Renal cortical epithelial cell (primary cell): ENCODE measurements at places on chromosomes 11 and 22. TPM values are rescaled to one million over a fixed set of nuclear protein-coding genes. Genes with fewer than 3 reads are reported as not detected.

DNA sequence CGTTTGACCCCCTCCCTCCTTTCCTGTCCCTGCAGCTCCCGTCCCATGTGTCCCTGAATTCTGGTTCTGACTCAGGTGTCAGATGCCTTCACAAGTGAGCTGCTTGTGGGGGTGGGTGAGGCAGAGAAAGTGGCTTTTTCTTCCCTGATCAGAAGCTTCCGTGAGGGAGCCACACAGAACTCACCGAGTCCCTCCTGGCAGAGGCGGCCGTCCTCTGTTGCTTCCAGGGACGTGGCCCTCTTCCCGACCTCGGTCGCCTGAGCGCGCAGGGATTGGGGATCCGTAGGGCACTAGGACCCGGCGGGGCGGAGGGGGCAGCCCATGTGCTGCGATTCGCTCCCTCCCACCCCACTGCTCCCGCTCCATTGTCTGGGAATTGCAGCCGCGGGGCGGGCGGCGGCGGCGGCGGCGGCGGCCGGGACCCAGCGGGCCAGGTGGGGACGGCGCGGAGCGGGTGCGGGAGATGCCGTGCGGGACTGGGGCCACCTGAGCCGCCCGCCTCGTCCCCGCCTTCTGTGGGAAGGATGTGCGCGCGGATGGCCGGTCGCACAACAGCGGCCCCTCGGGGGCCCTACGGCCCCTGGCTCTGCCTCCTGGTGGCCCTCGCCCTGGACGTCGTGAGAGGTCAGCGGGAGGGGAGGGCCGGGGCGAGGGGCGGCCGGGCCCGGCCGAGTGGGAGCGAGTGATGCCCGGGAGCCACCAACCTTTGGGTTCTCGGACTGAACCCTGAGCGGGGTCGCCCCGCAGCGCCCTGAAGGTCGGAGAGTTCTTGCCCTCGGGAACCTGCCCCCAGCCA, at the start of gene TMEM132A:
Gene TMEM132A (plus strand): TSS at position 351 of the 796 bp plus-strand sequence. CDS start 174 bp downstream, at position 525.
- DNase-seq: peak; percentile 33

DNA sequence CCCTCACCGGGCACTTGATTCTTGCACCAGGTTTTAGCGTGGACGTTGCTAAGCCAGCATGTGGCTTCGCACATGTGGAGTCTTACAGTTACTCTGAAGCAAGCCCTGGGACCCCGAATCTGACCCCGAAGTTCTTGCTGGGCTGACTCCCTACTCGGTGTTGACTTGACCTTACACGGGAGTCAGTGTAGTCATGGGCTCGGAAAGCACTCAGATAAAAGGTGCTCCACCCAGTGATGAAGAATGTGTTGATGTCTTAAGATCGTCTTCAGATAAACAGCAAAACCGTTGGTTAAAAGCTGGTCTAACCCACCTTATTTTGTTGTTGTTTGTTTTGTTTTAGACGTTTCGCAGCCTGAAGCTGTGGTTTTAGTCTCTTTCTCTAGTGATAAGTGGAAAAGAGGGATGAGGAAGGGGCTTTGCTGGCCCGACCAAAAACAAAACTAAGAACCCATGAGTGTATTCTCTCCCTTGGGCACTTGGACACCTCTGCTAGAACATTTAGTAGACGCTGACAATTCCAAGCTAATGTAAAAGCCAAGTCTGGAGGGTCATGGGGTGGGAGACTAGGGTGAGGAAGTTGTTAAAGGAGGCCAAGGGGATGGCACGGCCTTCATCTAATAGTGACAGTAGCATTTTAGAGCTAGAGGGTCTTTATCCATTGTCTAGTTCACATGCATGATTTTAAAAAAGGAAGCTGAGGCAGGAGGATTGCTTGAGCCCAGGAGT, 69.9 kb downstream of the BCR start:
- DNase-seq: no peak

GRCh38 chr11:122877732-122878131, 4.8 kb upstream of the JHY start:
- no peak for DNase-seq

GRCh38 chr22:43895986-43896645, 4.3 kb upstream of the PNPLA5 start:
- DNase-seq: no peak

DNA sequence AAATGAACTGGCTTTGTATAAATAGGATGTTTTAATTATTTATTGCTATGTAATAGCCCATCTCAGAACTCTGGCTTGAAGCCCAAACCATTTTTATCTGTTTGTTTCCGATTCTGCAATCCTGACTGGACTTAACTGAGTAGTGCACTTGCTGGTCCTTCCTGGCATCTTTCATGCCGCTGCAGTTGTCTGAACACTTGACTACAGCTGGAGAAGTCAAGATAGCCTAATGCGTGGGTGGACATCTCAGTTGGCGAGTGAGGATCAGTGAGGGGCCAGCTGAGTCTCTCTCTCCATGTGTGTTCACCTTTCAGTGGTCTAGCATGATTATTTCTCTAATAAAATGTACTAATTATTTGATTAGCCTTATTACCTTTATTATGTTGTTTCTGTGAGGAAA, 105.8 kb downstream of the PRMT3 start:
- DNase-seq: no peak

DNA sequence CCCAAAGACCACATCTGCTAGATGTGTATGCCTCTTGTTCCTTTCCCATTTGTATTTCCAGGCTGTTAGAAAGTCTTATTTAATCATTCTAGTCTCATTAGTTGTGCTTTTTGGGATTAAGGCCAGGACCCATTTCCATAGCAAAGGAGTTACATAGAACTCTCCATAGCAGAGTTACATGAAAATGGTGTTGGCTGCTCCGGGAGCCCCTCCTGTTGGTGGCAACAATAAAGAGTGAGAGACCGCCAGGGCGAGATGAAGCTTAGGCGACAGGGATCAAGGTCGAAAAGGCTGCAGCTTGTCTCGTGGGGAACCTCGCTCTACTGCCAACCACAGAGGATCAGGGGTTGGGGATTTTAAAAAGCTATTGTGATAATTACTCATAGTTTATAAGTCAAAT, 58.3 kb downstream of the GRIK4 start:
- no peak for DNase-seq

DNA sequence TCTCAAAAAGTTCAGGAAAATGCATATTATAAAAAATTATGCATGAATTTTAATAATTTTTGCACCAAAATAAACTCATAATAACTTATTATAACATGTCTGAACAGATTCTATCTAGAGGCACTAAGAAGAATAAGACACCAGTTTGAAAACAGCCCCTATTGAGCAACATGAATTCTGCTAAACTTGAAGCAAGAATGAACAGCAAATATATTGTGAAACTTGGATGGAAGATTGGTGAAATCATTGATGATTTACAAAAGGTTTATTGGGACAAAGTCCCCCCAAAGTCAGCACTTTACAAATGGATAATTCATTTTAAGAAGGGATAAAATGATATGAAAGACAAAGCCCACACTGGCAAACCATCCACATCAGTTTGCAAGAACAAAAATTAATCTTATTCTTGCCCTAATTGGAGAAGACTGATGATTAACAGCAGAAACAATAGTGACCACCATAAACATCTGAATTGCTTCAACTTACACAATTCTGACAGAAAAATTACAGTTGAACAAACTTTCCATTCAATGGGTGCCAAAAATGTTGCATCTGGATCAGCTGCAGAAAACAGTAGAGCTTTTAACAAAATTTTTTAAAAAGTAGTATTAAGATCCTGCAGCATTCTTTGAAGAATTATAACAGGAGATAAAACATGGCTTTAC, 257.5 kb upstream of the FAT3 start:
- DNase-seq: peak; percentile 51

DNA sequence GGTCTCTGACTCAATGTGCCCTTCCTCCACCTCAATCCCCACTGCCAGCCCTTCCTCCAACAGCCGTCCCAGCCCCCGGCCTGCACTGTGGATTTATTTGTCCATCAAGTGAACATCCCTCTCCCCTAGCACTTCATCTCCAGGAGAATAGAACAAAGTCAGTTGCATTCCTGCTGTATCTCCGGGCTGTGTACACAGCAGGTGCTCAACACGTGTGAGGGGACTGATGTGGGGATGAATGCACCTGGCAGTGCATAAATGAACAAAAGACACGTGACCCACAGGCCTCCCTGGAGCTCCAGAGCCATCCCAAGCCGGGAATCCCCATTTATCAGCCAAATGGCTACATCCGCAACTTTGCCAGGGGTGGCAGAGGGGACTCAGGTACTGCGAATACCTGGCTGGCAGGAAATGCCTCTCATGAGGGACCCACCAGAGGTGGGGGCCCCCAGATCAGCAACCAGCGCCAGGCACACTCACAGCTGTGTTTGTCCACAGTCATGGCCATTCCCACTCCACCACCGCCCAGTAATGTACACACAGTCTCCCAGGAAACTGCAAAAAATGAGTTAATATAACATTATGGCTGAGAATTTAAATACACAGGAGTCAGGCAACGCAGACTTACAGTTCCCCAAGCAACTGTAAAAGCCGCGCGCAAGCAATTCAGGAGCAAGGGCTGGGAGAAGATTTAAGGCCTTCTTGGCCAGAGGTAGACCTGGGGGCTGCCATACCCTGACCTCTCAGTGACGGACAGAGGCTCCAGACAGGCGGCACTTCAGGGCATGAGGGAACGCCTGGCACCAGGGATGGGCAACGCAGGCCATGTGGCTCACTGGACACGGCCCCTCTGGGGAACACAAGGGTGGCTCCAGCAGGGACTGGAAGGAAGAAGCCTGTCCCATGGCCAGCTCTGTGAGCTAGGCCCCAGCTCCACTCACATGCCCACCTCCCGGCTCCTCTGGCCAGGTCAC, 50.3 kb upstream of the TCF20 start:
- no peak for DNase-seq

GRCh38 chr22:33697640-33698039, 222.6 kb downstream of the LARGE1 start:
- DNase-seq: no peak

GRCh38 chr11:132895340-132895739, 637.0 kb downstream of the OPCML start:
- peak; percentile 11 for DNase-seq

GRCh38 chr22:32414191-32414590, 2.1 kb upstream of the RTCB start:
- no peak for DNase-seq

DNA sequence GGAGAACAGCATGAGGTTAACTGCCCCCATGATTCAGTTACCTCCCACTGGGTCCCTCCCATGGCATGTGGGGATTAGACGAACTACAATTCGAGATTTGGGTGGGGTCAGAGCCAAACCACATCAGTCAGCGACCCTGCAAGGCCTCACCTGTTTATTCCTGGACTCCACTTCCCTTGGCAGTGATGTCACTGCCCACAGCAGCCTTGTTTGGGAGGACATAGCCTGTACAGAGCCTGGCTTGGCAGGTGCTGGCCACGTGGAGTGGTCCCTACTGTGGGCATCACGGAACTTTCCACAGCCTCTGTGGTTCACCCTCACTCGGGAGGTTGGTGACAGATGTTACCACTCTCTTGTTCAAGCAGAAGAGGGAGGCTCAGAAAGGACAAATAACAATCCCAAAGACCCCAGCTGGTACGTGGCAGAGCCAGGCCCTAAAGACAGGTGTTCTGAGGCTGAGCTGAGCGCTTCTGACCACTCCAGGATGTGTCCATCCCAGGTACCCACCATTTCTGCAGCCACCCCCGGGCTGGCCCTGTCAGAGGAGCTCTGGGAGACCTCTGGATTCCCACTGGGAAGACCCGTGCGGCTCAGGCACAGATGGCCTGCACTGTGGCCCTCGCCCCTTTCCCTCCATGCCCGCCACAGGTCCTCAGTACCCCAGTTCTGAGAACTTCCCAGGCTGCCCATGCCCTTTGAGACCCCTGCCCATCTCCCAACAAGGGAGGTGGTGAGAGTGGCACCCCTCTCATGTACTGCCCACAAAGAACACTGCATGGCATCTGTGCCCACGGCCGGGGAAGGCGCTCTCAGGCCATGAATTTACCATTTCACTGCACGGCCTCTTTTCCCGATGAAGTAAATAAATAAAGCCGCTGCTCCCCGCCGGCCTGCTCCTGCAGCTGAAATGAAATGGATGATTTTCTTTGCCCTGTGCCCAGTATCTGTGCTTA, 605.8 kb downstream of the TBC1D22A start:
- DNase-seq: no peak

DNA sequence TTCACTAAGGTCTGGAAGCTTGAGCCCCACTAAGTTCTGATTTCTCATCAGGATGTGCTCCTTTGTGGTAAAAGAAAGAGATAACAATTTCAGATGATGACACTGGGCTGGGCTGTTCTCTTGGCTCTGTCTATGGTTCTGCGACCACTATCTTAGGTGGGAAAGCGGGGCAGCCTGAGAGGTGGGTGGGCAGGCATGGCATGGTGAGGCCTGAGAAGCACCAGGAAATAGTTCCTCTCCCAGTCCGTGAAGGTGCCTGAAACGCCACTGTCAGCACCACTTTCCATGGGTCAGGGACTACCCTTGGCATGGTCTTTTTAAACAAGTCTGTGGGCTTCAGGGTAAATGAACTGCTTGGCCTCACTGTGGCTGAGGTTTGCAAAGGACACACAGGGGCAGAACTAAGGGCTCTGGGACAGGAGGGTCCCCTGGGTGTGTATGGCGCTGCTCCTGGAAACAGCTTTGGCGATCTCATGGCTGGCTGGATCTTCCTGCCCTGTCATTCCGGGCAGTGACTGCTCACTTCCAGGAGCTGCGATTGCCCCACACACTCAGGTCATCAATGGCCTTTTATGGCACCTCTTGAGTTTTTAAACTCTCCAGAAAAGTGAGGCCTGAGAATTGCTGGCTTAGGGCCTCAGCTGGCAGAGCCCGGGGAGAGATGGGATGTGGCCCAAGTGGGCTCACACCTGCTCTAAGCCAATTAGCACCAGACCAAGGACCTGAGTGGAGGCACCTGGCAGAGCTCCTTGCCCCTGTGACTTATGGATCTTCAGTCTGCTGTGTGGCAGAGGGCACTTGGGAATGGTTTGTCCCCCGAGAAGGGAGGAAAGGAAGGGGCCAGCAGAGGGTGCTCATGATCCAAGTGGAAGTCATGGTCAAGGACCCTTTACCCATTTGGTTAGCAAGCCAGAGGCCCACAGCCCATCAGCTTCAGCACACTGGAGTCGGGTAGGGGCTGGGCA, 55.6 kb upstream of the LYVE1 start:
- no peak for DNase-seq

DNA sequence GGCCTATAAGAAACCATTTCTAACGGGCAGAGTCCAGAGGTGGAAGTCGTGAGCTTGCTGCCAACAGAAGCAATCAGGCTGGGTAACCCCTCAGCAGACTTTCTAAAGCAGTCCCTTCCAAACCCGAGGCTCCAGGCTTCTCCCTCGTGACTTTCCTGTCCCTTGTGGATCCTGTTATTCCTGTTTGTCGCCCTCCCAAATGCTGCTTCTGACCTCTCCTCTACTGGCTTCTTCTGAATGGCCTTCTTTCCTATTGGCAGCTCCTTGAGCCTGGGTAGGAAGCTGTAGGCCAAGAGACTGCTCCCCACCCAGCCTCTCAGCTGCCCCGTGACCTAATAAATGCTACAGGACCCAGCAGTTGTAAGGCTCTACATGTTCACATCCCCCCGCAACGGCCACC, 35.0 kb downstream of the MAFF start:
- no peak for DNase-seq

- peak; percentile 43 for DNase-seq
Measured at GRCh38 chr11:75797116-75797515, 17.9 kb upstream of the UVRAG start.

GRCh38 chr11:2743427-2744110, 43.8 kb upstream of the KCNQ1OT1 start:
- DNase-seq: no peak

The DDX17 gene
- 381 and 469 TPM in 2 replicates for total RNA-seq

The NOX4 gene
- 6.9 and 26.8 TPM in 2 replicates for total RNA-seq

The FAM89B gene
- 10.1 and 14.8 TPM in 2 replicates for total RNA-seq

The ABCC8 gene
- not detected in 2 replicates for total RNA-seq

The TSPAN32 gene
- not detected in 2 replicates for total RNA-seq
